ENCODE measurements at places on chromosomes 16 and 17. TPM values are rescaled to one million over a fixed set of nuclear protein-coding genes. Genes with fewer than 3 reads are reported as not detected.
A peak's percentile ranks its signal among the peaks of the same experiment; 100 is the strongest.

The CRISPLD2 gene
- 38.1 TPM for total RNA-seq

DNA sequence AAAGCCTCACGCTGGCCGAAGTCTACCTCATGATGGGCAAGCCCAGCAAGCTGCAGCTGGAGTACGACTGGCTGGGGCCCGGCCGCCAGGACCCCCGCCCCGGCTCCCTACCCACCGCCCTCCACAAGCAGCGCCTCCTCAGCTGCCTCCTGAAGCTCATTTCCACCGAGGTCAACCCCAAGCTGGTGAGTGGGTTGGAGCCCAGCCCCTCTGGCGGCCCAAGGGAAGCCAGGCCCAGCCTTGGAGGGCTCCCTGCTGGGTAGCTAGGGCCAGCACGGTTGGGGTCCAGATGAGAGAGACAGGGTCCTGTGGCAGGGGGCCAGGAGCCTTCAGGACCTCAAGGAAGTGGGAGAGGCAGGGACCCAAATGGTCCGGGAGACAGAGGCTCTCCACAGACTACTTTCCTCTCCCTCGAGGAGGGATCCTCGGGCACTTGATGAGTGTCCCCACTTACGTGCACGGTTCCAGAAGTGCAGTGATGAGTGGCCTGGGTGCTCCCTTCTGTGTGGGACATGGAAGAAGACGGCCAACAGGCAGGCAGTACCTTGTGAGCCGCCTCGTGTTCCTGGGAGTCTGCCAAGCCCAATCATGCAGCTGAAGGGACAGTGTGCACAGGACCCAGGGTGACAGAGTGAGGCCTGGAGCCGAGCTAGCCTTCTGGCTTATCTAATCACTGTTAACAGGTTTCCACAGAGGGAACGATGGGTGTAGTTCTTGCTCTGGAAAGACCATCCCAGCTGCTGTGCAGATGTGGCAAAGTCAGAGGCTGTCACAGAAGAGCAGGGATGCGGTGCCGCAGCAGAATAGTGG, 21.1 kb upstream of the JPT2 start:
- DNase-seq = no peak

The NME4 gene
- total RNA-seq = 91.3 TPM

- no peak for DNase-seq
These were observed 60.2 kb downstream of the WIPI1 start for GRCh38 chr17:68397108-68397536.

GRCh38 chr16:10239640-10240039, 57.4 kb upstream of the GRIN2A start:
- no peak for DNase-seq

The SETD1A gene
- total RNA-seq = 9.4 TPM

The WFIKKN1 gene
- 0.16 TPM for total RNA-seq

GRCh38 chr17:38352245-38353085, 821 bp downstream of the SOCS7 start:
- peak; percentile 64 for DNase-seq

The HP gene
- 21.2 TPM for total RNA-seq

The SOCS3 gene
- total RNA-seq = 12.2 TPM

- DNase-seq = no peak
These were observed 38.4 kb downstream of the RANBP10 start for GRCh38 chr16:67767953-67768352.

DNA sequence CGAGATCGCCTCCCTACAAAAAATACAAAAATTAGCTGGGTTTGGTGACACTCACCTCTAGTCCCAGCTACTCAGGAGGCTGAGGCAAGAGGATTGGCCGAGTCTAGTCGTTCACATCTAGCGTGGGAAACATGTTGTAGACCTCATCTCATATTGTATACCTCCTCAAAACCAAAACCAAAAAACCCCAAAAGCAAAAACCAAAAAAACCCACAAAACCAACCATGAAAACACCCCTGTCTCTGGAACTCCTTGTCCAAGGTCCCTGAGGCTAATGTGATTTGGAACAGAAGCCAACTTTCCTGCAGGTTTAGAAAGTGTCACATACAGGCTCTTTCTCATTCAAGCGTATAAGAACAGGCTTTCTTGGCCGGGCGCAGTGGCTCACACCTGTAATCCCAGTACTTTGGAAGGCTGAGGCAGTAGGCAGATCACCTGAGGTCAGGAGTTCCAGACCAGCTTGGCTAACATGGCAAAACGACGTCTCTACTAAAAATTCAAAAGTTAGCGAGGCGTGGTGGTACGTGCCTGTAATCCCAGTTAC, 29.0 kb downstream of the RAB11FIP3 start:
- no peak for DNase-seq

- DNase-seq = no peak
These were observed 329.1 kb downstream of the CDH13 start for GRCh38 chr16:82955741-82956348.

The KRTAP1-1 gene
- total RNA-seq = not detected

DNA sequence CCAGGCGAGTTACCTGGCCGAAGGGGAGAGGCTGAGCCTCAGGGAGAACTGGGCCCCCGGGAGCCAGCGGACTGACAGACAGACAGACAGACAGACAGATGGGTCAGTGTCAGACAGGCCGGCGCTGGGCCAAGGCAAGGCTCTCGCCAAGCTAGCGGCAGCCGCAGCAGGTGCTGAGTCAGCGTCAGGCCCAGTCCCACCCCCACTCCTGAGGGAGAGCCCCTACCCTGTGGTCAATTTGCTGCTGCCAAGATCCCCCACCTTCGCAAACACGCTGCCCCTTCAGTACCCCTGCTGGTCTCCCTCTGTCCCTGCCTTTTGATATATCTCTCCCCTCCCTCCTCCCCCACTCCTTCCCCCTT, 1.5 kb downstream of the FGF11 start:
- DNase-seq = no peak

DNA sequence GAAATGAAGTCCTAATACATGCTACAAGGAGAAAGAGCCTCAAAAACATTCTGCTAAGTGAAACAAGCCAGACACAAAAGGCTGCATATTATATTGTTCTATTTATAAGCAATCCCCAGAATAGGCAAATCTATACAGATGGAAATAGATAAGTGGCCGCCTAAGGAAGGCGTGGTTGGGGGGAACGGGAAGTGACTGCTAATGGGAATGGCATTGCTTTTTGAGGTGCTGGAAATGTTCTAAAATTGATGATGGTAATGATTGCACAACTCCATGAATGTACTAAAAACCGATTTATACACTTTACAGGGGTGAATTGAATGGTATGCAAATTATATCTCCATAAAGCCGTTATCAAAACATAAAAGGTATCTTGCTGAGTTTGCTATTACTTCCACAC, 67.7 kb downstream of the GAS7 start:
- no peak for DNase-seq

GRCh38 chr17:61519754-61520440, 67.7 kb downstream of the TBX4 start:
- DNase-seq = no peak

The SLC52A1 gene
- total RNA-seq = not detected

DNA sequence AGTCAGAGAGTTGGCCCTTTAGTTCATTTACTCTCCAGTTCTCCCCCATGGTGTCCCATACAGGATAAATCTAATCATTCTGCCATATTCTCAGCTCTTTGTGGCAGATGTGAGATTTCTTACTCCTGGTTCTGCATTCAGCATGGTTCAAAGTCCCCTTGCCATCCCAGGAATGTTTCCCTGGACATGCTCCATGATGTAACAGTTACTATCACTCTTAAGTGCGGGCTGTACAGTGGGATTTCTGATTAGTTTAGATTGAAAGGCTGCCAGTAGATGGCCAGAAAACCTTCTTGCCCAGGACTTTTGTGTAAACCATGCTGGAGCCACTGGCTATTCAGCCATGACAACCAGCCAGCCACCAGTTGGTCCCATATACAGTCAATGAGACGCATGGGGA, 10.4 kb downstream of the KRT37 start:
- no peak for DNase-seq

- no peak for DNase-seq
These were observed 100.5 kb upstream of the SHISA6 start for GRCh38 chr17:11140501-11140900.
